CD4-positive, alpha-beta T cell treated with Interleukin-1 beta for 1 hour (primary cell): ENCODE measurements at places on chromosomes 5 and 9.

- DNase-seq, result no peak
These were observed 714.8 kb downstream of the TLR4 start for GRCh38 chr9:118418887-118419565.

GRCh38 chr5:82218374-82219156 is 59.6 kb downstream of the RPS23 start:
- DNase-seq, result no peak

- DNase-seq, result no peak
These were observed 420.0 kb downstream of the GADD45G start for GRCh38 chr9:90024823-90025222.

- no peak for DNase-seq
These were observed 36.2 kb upstream of the TENT2 start for GRCh38 chr5:79575996-79576395.

DNA sequence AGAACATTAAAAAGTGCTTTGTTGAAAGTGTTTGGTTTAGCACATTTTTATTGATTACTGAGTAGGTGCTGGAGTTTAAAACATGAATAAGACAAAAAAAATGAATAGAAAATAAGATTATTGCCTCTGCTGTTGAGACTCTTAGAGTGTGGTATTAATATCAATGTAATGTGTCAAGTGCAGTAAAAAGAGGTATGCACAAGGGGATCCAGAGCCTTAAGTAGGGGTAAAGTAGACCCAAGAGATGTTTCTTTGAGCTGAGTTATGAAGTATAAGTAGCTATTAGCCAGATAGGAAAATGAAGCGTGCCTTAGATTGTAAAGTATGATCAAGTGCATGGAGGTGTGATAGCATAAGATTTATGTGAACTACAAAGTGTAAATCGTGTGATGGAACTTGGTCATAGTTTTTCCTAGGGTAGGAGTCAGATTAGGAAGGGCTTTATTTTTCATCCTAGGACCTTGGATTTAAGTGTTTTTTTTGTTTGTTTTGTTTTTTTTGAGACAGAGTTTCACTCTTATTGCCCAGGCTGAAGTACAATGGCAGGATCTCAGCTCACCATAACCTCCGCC is 45.2 kb downstream of the NSD1 start:
- no peak for DNase-seq

DNA sequence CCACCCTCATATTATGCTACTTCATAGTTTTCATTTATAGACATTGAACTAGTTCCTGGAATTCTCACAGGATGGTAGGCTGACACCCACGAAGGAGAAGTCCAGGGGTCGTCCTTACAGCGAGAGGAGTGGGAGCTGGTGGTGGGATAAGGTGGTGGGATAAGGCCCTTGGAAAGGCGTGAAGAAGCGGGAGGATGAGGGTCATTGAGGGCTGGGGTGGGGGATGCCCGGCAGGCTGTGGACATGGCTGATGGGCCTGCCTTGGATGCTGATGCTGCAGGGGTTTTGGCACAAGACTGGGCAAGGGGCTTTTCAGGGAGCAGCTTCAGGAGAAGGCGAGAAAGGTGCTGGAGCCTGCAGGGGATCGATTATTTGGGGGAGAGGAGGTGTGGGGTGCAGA is 9.4 kb downstream of the DAB2IP start:
- no peak for DNase-seq

- DNase-seq, result no peak
These were observed 412.5 kb upstream of the POU5F2 start for GRCh38 chr5:94153736-94154450.

GRCh38 chr5:132497488-132497997 is 7.0 kb upstream of the IRF1 start:
- DNase-seq, result no peak

GRCh38 chr9:136482046-136482792 is 621 bp downstream of the SEC16A start:
- peak; percentile 47 for DNase-seq

- no peak for DNase-seq
These were observed 42.9 kb downstream of the BNIP1 start for GRCh38 chr5:173187054-173187743.

DNA sequence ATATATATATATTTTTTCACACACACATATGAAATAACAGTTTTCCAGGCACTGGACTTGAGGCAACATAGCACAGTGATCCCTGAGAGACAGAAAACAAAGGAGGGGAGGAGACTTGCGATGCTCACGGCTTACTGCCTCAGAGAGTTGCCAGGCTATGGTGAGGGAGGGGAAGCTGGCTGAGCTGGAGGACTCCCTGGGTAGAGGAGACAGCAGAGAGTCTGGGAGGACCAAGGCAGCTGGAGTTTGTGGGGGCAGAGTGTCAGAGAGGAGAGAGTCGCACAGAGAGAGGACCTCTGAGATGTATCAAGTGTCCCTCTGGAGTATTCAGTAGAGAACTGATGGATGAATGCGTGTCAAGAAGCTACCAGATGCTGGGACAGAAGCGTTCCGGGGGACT is 23.1 kb upstream of the QSOX2 start:
- no peak for DNase-seq

DNA sequence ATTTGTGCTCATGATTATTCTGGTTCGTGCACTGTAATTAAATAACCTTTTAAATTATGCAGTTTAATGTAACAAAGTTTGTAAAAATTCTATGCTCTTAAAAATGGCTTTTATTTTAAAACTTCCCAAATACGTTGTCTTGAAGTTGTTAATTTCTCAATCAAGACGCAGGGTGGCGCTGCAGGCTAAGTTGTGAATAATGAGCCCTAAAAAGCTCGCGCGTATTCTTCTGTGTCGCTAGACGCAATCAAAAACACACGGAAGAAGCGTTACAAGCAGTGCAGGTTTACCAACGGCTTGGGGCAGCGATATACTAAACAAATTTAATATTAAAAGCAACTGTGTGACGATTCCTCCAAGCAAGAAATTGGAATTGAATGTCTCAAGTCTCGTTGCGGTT is at the start of gene PCDHB4:
TSS of gene PCDHB4 (plus strand) at position 256 of the 400 bp plus-strand sequence. CDS start 181 bp downstream, outside the sequence.
- DNase-seq, result no peak

DNA sequence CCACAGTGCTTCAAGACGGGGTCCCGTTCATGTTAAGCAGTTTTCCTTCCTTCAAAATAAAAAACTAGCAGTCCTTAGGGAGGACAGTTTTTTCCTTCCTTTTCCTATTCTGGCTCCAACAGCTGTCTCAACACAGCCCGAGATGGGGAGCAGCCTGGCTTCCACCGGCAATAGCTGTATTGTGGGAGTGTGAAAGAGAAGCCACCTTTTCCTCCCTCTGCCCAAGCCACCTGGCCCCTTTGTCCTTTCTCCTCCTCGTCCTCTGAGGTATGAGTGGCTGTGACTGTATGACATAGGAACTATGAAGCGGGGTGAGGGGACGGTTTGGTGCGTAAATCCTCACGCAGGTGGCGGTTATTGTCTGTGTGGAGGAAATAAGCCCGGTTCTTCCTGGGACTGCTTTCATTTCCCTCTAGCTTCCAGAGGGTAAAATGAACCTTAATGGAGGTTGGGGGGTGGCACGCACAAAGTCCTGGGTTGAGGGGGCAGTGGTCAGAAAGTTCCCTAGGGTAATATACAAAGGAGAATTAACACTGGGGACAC is 292.0 kb upstream of the DMRT1 start:
- DNase-seq, result no peak

- no peak for DNase-seq
These were observed 11.1 kb upstream of the CACNA1B start for GRCh38 chr9:137866226-137867141.

DNA sequence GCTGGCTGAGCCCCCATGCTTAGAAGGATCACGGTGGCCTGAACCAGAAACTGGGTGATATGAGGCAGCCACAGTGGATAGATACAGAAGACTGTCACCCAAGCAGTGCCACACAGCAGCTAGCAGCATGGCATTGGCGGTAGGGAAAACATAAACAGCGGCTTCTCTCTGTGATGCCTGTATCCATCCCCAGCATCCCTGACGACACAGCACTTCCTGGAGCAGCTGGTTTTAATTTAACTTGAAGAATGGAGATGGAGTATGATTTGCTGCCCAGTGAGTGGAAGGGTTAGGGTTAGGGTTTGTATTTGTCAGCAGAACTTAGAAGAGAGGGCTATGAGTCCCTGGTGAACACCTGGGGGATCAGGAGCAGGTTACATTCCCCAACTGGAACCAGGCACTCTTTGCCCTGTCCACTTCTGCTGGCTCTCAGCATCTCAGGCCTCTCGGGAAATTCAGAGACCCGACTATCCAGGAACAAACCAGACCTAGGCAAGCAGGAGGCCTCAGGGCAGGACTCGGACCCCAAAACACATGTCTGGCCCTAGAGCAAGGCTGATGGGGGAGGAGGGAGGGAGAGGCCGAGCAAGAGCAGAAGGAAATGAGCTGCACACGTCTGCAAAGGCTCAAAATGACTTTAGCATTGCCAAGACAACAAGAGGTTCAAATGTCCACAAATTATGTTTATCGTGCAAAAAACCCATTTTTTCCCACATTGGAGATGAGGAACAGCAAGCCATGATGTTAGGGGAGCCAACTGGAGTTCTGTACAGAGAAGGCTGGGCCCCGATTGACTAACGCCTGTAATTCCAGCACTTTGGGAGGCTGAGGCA is 6.5 kb upstream of the GGTA1 start:
- no peak for DNase-seq

DNA sequence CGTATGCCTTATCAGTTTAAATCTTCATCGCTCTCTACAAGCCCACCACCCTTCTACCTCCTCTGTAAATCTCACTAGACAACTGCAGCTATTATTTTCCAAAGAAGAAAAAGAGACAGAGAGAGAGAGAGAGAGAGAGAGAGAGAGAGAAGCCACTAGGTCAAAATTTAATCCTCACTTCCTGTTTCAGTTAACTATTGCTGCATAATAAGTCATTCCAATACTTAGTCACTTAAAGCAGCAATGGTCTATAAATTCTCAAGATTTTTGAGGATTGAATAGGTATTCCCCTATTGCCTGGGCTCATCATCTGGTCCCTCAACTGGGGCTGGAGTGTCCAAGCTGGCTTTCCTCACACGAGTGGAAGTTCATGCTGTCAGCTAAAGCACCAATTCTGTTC is 68.8 kb downstream of the ITGA1 start:
- no peak for DNase-seq

DNA sequence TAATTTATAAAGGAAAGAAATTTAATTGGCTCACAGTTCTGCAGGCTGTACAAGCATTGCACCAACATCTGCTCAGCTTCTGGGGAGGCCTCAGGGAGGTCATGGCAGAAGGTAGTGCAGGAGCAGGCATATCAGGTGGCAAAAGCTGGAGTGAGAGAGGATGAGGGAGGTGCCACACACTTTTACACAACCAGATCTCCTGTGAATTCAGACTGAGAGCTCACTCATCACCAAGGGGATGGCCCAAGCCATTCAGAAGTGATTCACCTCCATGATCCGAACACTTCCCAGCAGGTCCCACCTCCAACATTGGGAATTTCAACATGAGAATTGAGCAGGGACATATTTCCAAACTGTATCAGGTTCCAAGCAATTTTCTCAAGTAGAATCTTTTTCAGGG is 84.7 kb upstream of the BRINP1 start:
- no peak for DNase-seq

DNA sequence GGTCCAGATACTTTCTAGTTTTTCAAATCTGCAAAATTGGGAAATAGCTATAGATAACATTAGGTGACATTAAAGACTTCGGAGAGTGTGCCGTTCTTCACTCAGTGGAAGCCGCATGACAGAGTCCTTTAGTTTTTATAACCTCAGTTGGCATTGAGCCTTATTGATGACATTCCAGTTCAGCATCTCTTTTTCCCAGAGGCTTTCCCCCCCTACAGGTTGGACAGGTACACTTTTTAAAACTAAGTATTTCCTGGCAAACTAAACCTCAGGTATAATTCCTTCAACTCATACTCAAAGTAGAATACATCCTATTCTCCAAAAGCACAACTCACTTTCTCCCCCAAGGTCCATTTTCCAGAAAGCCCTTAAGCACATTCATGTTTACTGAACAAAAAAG is 58.7 kb downstream of the SLC46A2 start:
- DNase-seq, result no peak

DNA sequence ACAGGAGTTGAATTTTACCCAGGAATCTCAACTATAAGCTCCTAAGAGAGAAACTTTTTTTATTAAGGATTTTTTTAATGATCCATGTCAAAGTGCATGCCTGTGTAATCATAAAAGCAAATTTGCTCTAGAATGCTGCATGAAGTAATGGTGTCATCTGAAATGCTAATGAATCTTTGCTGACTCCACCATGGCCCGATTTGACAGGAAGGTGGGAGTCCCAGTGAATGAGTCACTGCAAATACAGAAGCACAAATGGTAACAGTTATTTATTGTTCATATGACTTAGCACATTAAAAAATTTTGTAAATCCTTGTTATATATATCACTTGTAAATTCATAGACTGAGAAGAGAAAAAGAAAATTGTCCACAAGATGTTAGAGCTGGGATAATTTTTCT is 341.3 kb downstream of the RASEF start:
- DNase-seq, result no peak

GRCh38 chr5:75243510-75243909 is 6.8 kb upstream of the ANKRD31 start:
- no peak for DNase-seq

- DNase-seq, result no peak
These were observed 325.4 kb downstream of the PIK3R1 start for GRCh38 chr5:68540798-68541590.

DNA sequence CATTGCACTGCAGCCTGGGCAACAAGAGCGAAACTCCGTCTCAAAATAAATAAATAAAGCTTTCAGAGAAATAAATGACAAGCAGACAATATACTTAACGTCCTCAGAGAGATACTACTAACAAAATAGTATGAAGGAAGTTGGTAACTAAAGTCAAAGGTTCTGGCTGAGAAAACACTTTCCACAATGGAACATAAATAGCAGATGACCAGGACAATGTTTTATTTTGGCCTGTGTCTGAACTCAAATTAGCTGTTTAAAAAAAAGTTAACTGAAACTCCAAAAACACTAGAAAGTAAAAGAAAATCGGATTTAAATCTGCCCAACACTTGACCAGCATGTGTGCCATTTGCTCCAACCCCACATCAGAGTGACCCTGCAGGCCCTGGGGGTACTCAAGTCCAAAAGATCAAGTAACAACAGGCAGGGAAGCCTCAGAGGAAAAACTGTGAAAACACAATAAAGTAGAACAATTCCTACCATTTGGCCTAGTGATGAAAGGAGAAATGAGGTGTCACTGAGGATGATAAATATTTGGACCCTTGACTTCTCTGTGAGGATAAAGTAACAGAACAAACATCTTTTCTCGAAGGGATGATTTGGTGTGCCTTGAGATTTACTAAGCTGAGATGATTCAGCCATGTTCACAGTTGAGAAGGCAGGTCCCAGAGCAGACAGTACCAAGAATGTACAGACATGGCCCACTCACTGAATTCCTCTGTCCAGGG is 47.7 kb downstream of the LHFPL2 start:
- no peak for DNase-seq

DNA sequence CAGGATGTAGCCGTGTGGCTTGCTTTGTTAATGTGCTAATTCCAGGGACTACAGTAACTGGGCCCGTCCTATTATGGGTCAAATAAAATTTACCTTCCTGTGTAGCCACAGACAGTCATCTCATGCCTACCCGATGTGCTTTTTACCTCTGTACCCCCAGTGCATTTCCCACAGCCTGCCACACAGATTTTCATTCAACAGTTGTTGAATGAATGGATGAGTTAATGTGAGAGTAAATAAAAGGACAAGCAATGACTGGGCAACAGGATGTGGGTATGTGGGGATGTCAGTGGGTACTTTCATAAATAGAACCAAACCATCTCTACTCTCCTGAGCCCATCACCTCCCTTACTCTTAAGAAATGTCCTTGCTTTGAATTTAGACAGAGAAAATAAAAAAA is 441.2 kb upstream of the ZNF462 start:
- DNase-seq, result no peak

- no peak for DNase-seq
These were observed 151.6 kb upstream of the PHYKPL start for GRCh38 chr5:178383919-178384815.
